A549 (cell line): ENCODE measurements at places on chromosomes 1 and 21. TPM values are rescaled to one million over a fixed set of nuclear protein-coding genes. Genes with fewer than 3 reads are reported as not detected.

GRCh38 chr1:77545970-77546369 lies 136.5 kb downstream of the ZZZ3 start:
- DNase-seq, result no peak

DNA sequence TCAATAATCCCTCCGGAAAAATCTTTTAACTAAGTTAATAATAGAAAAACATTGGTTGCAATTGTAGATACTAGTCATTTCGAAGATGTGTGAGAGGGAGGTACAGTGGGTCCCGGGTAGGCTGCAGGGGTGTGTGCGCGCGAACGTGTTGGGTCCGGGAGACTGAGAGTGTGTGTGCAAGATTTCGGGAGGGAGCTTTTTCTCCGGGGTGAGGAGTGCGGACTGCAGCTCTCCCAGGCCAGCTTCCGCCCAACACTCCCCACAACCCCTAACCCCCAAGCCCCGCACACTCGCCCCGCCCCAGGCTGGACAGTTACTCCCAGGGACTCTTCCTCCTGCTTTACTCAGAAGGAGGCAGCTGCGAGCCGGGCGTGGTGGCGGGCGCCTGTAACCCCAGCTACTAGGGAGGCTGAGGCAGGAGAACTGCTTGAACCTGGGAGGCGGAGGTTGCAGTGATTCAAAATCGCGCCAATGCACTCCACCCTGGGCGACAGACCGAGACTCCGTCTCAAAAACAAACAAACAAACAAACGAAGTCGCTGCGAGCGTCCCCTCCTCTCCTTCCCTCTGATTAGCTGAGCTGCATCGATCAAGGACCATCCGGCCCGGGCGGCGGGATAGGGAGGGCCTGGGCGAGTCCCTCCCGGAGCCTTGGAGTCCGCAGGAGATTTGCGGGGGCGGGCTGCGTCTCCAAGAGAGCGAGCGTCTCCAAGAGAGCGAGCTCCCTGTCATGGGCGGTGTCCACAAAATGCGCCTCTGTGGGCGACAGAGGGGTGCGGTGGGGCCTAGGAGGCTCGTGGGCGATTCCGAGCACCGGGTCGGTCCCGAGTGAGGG lies 28.3 kb upstream of the PPM1J start:
- DNase-seq, result no peak

The LYPD8 gene
- polyA plus RNA-seq, result 0.12 to 0.31 TPM (median 0.30 TPM) in 3 replicates

DNA sequence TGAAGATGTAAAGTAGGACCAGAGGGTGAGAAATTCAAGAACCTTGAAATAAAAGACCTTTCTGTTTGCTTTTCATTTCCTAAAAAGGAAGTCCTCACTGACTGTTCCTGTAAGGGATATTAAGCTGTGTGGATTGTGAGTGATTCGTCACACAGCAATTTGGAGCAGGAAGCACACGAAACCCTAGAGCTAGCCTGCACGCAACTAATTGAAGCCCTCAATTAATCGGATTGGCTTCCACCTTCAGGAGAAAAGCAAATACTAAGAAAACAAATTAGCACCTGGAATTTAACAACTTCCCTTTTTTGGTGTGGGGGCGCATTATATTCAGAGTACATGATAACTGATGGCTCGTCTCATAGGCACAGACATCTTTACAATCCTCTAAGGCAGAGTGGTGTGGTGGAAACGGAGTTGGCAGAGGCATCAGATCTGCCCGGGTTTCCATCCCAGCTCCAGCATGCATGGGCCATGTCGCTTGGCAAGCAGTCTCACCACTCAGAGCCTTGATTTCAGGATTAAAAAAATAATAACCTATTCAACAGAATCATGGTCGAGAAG lies 95.2 kb downstream of the KCNJ15 start:
- peak; percentile 3 for DNase-seq

The SPOCD1 gene
- polyA plus RNA-seq, result 4.8 to 6.4 TPM (median 5.5 TPM) in 3 replicates

DNA sequence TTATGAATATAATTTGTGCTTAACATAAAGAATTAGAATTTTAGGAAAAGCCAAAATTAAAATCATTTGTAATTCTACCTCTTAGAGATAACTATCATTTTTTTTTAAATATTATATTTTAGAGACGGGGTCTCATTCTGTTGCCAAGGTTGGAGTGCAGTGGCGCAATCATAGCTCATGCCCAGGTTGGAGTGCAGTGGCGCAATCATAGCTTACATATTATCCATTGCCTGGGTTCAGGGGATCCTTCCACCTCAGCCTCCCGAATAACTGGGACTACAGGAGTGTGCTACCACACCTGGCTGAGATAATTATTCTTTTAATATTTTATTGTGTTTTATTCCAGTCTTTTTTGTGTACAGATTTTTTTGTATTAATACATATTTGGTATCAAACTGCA lies 8.3 kb downstream of the RASAL2 start:
- DNase-seq, result no peak

DNA sequence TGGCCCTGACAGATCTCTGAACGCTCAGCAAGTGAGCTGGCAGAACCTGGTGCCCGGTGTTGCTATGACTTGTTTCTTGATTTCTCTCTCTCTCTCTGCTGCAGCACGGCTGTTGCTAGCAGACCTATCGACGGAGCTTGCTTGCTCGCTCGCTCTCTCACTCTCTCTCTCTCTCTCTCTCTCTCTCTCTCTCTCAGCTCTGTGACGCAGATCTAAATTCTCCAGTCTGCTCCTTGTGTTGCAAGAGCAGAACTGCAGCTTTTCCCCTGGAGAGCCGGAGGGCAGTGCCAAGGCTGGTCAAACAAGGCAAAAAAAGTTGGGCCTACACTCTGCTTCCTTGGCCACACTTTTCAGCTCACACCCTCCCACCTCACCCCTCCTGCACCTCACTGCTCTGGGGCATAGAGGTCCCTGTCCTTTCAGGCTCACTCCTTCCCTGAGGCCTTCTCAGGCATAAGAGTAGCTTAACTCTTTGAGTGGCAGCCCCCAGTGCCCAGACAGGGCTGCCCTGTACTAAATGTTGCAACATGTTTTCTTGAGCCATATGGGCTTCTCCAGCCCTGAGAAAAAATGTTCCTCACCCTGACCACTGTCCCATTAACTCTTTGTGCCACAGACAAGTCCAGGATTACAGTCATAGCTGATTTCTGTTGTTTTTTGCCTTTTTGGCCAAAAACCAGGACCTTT lies 72.2 kb downstream of the CD46 start:
- DNase-seq, result peak; percentile 97

The DEDD gene
- polyA plus RNA-seq, result 20.5 to 25.9 TPM (median 25.3 TPM) in 3 replicates

DNA sequence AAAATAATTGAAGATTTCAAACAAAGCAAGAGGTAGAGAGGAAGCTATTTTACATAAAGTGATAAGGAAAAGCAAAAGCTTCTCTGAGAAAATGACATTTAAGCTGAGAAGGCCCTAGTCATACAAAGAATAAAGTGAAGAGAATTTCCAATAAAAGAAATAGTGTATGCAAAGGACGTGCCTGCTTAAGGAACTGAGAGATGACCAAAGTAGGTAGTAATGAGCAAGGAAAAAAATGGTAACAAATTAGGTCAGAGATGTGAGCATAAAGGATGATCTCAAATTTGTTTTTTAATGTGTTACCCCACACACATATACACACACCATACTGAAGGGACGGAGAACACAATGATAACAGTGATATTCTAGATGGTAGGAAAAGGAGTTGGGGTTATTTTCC lies 46.4 kb downstream of the NRIP1 start:
- DNase-seq, result no peak

The TRABD2B gene
- 0.18 to 0.29 TPM (median 0.21 TPM) in 3 replicates for polyA plus RNA-seq

The CRP gene
- polyA plus RNA-seq, result not detected in 3 replicates

The TENT5C gene
- polyA plus RNA-seq, result 0.08 to 0.14 TPM (median 0.11 TPM) in 3 replicates

DNA sequence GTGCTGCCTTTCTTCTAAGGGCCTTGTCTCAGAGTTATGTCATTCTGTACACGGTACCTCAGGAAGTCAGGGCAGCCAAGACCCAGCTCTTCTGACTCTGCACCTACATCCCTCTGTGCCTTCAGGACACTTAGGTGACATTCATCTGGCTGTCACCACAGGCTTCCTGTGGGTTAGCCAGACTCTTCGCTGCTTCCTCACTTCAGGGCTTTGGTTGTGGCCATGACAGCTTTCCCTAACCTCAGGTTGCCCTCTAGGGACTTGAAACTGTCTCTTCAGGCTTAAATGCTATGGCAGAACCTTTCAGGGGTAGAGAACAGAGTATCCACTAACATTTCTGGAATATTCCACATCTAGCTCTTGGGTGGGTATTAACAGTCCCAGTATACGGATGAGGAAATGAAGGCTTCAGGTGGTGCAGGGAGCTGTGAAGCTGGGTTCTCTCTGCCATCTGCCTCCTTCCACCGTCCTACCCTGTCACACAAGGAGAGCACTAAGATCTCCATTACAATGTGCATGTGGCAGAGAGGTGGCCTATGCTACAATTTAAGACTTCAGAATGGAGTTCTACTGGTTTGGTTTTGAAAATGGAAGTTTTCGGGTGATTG lies 9.9 kb downstream of the TSSK3 start:
- no peak for DNase-seq

DNA sequence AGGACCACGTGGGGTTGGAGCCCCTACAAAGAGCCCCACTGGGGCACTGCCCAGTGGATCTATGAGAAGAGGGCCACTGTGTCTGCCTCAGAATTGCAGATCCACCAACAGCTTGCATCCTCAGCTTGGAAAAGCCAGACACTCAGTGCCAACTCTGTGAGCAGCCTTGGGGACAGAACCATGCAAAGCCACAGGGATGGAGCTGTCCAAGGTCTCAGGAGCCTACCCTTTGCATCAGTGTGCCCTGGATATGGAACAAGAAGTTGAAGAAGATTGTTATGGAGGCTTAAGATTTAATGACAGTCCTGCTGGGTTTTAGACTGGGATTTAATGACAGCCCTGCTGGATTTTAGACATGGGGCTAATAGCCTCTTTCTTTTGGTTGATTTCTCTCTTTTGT lies 1670.9 kb downstream of the PLA2G4A start:
- no peak for DNase-seq

The LDLRAD2 gene
- 0.03 to 0.08 TPM (median 0.05 TPM) in 3 replicates for polyA plus RNA-seq

GRCh38 chr1:109996476-109996875 lies 11.9 kb downstream of the AHCYL1 start:
- no peak for DNase-seq

The RAD54L gene
- 12.7 to 14.0 TPM (median 14.0 TPM) in 3 replicates for polyA plus RNA-seq

The S100A14 gene
- polyA plus RNA-seq, result 0.16 to 0.21 TPM (median 0.21 TPM) in 3 replicates

The RPE65 gene
- polyA plus RNA-seq, result not detected in 3 replicates

The MYOC gene
- not detected in 3 replicates for polyA plus RNA-seq

The ACTL8 gene
- polyA plus RNA-seq, result 1.0 to 1.5 TPM (median 1.3 TPM) in 3 replicates

DNA sequence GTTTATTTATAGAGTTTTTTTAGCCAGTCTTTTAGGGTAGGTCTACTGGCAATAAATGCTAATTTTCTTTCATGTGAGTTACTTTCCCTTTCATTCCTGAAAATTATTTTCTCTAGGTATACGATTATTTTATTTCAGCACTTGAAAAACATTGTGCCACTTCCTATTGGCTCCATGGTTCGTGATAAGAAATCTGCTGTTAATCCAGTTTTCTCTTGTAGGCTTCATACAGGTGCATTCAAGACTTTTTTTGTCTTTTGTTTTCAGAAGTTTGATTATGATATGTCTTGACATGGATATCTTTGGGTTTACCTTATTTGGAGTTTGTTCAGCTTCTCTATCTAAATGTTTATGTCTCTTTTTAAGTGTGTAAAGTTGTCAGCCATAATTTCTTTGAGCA lies 148.3 kb downstream of the HS2ST1 start:
- DNase-seq, result no peak

DNA sequence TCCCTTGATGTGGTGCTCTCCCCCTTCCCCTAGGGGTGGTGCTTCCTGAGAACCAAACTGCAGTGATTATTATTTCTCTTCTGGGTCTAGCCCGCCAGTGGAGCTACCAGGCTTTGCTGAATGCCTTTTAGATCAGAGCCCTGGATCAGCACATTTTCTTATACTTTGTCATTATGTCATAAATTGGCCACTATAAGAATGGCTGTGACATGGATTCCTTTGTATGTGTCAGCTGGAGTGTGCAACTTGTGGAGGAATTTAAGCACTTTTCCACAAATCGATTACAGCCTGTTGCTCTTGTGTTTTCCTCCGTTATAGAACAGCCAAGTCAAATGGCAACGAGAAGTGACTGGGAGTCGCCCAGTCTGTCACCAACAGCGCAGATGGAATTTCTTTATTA lies 273.3 kb downstream of the DUSP10 start:
- no peak for DNase-seq

The NBPF6 gene
- 0.18 TPM in 1 of 3 replicates, not detected in the others for polyA plus RNA-seq

- DNase-seq, result no peak
Measured at GRCh38 chr1:214700437-214700836, 97.4 kb downstream of the CENPF start.
